Epithelial cell of esophagus (primary cell): ENCODE measurements at places on chromosomes 1 and 21.

- DNase-seq: peak; percentile 56
Measured at GRCh38 chr1:186487163-186487562, 26.2 kb upstream of the PDC start.

DNA sequence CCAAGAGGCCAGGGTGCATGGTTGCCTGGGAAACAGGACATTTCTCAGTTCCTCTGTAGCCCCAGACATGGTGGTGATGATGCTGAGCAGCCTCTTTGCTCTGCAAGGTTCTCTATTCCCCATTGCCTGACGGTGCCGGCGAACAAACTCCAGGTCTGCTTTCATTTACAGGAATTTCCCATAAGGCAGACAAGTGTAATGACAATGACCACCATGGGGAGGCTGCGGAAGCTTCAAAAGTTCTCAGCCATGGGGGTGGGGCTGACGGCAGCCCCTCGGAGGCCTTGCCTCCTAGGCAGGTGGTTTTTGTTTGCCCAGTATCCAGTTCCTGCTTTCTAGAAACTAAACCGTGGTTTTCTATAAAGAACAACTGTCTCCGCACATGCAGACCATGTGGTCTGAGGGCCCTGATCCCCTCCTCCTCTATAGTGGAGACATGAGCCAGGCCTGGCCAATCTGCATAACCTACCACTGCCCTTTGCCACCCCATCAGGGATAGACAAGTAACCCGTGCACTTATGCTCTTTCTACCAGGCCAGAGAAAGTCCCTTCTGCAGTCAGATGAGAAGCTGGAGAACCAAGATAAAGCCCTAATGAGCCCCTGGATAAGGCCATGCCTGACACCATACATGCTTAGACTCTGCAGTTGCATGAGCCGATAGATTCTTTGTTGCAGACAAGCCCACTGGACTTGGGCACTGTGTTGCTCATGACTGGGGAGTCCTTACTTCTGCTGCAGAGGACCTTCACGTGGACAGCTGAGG, 54.1 kb downstream of the LDLRAD2 start:
- DNase-seq: no peak

DNA sequence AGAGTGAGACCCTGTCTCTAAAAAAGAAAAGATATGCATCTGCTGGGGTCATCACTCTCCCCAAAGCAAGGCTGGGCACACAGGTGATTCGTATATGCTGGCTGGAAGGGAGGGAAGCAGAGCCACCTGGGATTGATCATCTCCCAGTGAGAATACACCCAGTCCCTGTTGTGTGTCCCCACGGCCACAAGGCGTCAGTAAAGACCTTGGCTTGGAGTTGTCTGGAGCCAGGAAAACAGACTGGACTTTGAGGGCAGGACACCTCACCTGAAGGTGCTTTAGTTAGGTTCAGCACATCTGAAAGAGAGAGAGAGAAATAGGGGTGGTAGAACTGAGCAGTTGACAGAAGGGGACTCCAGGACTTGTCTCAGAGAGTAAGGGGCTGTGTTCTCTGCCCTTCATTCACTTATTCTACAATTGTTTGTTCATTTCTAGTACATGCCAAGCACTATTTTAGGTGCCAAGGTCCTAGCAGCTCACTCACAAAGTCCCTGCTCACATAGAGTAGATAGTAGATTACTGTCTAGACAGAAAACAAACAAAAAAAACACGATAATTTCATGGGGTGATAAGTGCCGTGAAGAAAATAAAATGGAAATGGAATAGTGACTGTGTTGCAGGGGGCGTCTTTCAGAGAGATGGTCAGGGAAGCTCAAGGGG, 13.5 kb downstream of the CITED4 start:
- DNase-seq: peak; percentile 82

DNA sequence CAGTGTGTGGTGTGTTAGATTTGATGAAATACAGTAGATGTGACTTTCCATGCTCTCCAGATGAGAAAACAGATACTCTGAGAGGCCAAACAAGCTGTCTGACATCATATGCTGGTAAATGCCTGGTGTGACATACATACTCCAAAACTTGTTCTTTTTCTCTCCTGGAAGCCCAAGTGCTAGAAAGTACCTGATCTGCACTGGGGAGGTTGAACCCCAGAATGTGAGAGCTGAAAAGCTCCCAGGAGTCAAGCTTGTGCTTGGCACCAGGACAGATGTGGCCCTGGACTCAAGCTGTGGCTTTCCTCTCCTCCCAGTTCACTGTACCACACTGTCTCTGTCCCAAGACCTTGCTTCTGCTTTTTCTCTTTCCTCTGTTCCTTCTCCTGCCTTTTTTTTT, 389.0 kb upstream of the USP24 start:
- DNase-seq: no peak

DNA sequence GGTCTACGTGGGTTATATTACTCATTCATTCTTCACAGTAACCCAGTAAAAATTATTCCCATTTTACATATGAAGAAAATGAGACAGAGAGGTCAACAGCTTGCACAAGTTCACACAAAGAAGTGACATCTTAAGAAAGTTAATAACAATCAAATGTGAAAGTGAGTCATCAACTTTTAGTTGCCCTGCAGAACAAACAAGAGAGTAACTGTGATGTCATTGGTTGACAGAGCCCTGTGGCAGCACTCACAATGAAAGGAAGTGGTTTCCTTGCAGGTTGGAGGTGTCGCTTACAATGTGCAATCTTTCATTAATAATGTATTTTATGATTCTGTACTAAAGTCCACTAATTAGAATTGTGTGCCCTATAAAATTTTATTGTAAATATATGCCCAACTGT, 369.6 kb downstream of the RYR2 start:
- peak; percentile 41 for DNase-seq

GRCh38 chr1:168392958-168393549, 112.4 kb downstream of the TBX19 start:
- DNase-seq: no peak

DNA sequence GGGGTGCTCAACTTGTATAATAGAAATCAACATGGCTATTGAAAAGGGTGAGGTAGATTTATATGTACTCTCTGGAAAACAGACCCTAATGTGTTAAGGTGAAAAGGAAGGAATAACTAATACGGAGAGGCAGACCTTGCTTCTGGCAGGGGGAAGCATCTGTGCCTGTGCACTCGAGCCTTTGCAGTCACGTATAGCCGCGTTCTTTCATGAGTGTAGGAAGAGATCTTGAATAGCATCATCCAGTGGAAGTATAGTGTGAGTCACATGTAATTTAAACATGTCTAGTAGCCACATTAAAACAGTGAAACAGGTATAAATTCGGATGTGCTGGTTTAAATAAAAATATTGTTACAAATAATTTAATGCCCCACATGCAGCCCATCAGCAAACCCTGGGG, 3.0 kb downstream of the A3GALT2 start:
- DNase-seq: peak; percentile 36

- no peak for DNase-seq
Measured at GRCh38 chr1:201426479-201427310, 5.2 kb upstream of the TNNI1 start.

GRCh38 chr1:53063744-53064515, 1.9 kb downstream of the PODN start:
- no peak for DNase-seq

GRCh38 chr1:221565711-221566110, 176.2 kb downstream of the DUSP10 start:
- DNase-seq: no peak
